ENCODE measurements at places on chromosomes 7 and 10. TPM values are rescaled to one million over a fixed set of nuclear protein-coding genes. Genes with fewer than 3 reads are reported as not detected.

DNA sequence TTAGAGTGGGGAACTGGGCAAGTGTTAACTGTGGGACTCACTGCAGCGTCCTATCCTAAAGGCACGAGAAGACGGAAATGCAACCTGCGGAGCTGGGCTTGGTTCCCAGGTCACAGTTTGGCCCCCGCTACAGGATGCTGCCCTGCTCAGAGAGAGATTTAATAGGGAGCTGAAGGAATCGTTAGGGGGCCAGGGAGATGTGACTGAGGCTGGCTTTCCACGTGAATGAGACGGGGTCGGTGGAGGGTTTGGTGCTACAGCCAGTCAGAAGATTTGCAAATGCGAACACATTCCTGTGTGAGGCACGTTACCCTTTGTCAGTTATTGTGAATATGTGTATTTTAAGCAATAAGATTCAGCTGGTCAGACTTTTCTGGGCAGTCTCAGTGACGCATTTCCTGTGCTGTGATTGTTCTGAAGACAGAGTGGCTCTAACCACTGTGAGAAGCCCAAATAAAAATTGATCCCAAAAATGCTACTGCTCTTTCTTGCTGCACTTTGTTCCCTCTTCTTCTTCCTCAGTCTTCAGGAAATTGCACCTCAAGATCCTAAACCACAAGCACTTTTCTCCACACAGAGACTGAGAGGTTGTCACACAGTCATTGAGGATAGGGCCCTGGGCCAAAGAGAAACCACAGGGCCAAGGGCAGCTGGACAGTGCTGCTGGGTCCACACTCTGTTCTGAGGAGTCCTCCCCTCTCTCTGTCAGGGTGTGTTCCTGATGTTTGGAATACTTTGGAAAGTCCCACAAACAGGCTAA, 21.2 kb downstream of the CYP17A1 start:
- no peak for DNase-seq

DNA sequence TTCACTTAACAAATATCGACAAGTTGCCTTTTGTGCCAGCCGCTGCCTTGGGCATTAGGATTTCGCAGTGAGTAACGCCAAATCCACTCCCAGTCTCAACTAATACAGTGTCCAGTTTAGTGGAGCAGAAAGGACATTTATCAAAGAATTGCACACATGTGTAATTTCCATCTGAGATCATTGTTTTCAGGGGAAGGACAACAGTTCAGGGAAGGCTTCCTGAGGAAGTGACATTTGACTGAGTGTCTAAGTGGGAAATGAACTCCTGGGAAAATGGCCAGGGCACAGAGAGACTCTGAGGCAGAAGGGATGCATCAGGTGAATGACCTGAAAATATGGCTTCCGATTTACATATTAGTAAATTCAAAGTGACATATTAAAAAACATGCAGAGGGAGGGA, 89.4 kb downstream of the ITGA8 start:
- no peak for DNase-seq

DNA sequence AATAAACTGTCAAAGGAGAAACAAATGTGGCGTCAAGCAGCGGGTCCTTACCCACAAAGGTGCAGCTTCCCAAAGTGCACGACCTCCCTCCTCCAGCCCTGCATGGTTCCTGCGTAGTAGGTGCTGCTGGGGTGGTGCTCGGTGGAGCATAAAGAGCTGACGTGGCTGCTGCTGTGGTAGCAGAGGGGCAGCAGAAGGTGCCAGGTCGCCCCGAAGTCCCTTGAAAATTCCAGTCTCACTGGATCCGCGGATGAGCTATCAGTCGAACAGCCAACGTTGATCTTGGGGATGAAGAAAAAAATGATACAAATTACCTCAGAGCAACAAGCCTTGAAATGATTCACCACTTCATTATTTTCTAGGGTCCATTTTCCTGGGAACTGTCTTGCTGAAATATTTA, 105.0 kb upstream of the SLC26A5 start:
- no peak for DNase-seq

- no peak for DNase-seq
Measured at GRCh38 chr7:81408728-81409127, 361.1 kb downstream of the HGF start.

- DNase-seq = no peak
Measured at GRCh38 chr10:22491931-22492615, 146.8 kb downstream of the SPAG6 start.

DNA sequence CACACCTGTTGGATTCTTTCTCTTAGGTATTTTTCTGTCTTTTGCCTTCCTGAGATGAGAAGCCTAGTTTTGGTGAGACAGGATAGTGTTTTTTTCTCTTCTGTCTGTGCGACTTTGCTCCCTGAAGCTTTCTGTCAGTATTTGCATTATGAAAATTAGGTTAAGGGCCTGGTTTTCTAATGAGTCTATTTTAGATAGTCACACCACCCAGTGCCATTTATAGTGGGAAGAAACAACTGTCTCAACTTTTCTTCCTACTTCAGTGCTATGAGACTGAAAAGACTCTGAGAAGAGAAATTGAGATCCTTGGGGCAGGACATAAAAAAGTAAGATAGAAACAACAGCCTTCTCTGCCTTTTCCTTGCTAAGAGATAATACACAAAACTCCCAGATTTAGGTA, 53.6 kb downstream of the MINPP1 start:
- no peak for DNase-seq

- DNase-seq = no peak
Measured at GRCh38 chr7:100476903-100477870, 1.8 kb downstream of the TSC22D4 start.

DNA sequence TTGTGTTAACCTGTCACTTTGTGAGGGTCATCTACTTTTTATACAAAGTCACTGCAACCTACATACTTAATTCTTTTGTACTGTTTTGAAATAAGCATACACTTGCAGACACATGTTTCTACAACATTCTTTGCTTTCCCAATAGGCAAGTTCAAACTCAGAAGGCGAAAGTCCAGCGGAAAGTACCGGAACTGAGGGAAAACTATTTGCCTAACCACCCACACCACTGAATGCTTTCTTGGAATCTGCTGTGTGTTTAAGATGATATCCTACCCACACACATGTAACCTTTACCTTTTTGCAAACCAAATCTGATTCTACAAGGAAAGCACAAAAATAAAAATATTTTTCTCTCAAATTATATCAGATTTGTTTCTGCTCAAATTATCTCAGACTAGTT, 139.4 kb upstream of the AGR3 start:
- DNase-seq = no peak

DNA sequence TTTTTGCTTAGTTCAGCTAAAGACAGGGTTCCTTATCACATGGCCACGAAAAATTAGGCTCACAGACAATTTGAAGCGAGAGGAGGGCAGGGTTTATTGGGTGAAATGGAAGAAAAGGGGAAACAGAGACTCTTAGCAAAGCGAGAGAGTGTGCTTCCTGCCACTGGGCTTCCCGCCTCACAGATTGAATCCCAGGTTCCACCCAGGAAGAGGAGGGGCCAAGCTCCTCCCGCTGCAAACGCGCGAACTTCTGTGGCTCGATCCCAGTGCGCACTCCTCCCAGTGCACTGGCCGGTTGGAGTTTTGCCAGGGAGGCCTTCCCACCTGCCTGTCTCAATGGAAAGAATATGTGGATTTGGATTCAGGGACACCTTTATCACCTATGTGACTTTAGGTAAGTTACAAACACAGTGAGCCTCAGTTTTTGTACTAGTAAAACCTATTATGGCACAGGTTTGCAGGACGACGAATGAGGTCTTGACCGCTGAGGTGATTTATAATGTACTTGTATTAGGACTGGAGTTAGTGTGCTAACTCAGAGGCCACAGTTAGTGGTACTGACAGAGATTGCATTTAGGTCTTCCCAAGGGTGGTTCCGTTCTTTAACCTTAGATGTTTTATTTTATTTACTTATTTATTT, 48.5 kb upstream of the SP8 start:
- no peak for DNase-seq

- no peak for DNase-seq
Measured at GRCh38 chr10:329361-330099, 194.3 kb downstream of the ZMYND11 start.

GRCh38 chr7:4830176-4830575, 31.7 kb downstream of the PAPOLB start:
- peak; percentile 89 for DNase-seq

Gene FGFR2
- 15.3 TPM for total RNA-seq

Gene KCND2
- total RNA-seq = 0.28 TPM

Gene SPDYE9
- total RNA-seq = 0.13 TPM
